Activated CD4-positive, alpha-beta memory T cell treated with anti-CD3 and anti-CD28 coated beads, Interleukin-2, amount 10 ng/mL, durations not matched to agents 7 days and 5 days (primary cell): ENCODE measurements at places on chromosomes 2 and 18. TPM values are rescaled to one million over a fixed set of nuclear protein-coding genes. Genes with fewer than 3 reads are reported as not detected.

TTN gene
- 2.3 TPM for total RNA-seq

OXER1 gene
- total RNA-seq = not detected

ARHGAP25 gene
- 128 TPM for total RNA-seq

AQP12B gene
- not detected for total RNA-seq

TAF1B gene
- total RNA-seq = 54.7 TPM

DLX2 gene
- not detected for total RNA-seq

DHX57 gene
- total RNA-seq = 12.8 TPM

INPP5D gene
- total RNA-seq = 163 TPM

TMEM200C gene
- total RNA-seq = not detected

AOX1 gene
- total RNA-seq = 0.05 TPM

TMEM198 gene
- total RNA-seq = 1.0 TPM

EVX2 gene
- total RNA-seq = not detected

NEU2 gene
- total RNA-seq = not detected

GTF2A1L gene
- not detected for total RNA-seq

RUFY4 gene
- 3.2 TPM for total RNA-seq

CEP68 gene
- 13.3 TPM for total RNA-seq

UCN gene
- total RNA-seq = 3.0 TPM

WDR54 gene
- 102 TPM for total RNA-seq

LRRTM4 gene
- total RNA-seq = not detected

FAM237A gene
- not detected for total RNA-seq

EPAS1 gene
- total RNA-seq = 76.3 TPM

ARID5A gene
- total RNA-seq = 86.8 TPM

ITGB6 gene
- total RNA-seq = not detected

CTAGE1 gene
- not detected for total RNA-seq

RGPD3 gene
- total RNA-seq = 0.20 TPM

TSPYL6 gene
- not detected for total RNA-seq

CHST9 gene
- not detected for total RNA-seq

TMEM247 gene
- not detected for total RNA-seq

CD207 gene
- not detected for total RNA-seq

LINC00305 gene
- not detected for total RNA-seq

TNFRSF11A gene
- total RNA-seq = 26.0 TPM

LAMA3 gene
- 0.18 TPM for total RNA-seq

SP5 gene
- total RNA-seq = not detected

TM4SF20 gene
- not detected for total RNA-seq

CCDC68 gene
- total RNA-seq = 0.13 TPM
